ENCODE measurements at places on chromosomes 4 and X.

DNA sequence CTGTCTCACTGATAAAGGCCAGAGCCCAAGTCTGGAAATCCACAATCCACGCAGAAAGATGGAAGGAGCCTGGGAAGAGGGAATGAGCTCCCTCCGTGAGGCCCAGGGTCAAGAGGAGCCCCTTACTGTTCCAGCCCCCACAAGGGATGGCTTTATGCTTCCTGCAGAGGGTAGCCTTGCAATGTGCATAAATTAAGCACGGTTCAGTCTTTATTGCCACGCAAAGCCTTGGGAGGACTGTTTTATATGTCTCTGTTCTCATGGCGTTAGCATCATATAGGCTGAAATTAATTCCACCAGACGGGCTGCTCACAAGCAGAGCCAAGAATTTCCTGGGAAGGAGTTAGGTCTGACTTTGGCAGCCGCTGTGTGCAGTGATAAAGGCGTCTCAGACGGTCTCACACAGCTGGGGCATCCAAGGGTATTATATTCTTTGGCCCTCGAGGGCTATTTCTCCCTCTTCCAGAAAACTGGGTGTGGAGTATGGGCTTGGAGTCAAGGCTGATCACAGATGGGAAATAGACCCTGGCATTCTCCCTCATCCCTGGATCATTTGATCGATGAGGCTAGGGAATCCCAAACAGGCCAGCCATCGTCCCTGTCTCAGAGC, 38.5 kb downstream of the CYTL1 start:
- DNase-seq: no peak
- no peak overlapping the region for H3K27ac ChIP-seq
- H3K4me1 ChIP-seq: no peaks in the 10 kb centered on the region
- H3K4me3 ChIP-seq: no peak overlapping the region
- no peaks in the 10 kb centered on the region for H3K27me3 ChIP-seq

- no peak overlapping the region for H3K4me3 ChIP-seq
- DNase-seq: peak; percentile 38
- H3K27ac ChIP-seq: peak overlapping the region; percentile 32
- H3K4me1 ChIP-seq: peaks cover 24% of the 10 kb centered on the region
- H3K36me3 ChIP-seq: no peaks in the 10 kb centered on the region
Measured at GRCh38 chr4:7892212-7893019, 47.2 kb downstream of the AFAP1 start.

GRCh38 chr4:144374065-144374464, 233.5 kb upstream of the GYPA start:
- H3K27me3 ChIP-seq: no peaks in the 10 kb centered on the region
- no peaks in the 10 kb centered on the region for H3K36me3 ChIP-seq
- no peaks in the 10 kb centered on the region for H3K4me1 ChIP-seq
- DNase-seq: no peak
- no peak overlapping the region for H3K4me3 ChIP-seq
- H3K27ac ChIP-seq: no peak overlapping the region

- H3K27ac ChIP-seq: no peak overlapping the region
- H3K4me3 ChIP-seq: no peak overlapping the region
- no peak for DNase-seq
- no peaks in the 10 kb centered on the region for H3K36me3 ChIP-seq
- H3K4me1 ChIP-seq: no peaks in the 10 kb centered on the region
Measured at GRCh38 chrX:107632346-107632745, 4.0 kb downstream of the PRPS1 start.

GRCh38 chr4:61173799-61174198, 26.3 kb upstream of the ADGRL3 start:
- H3K36me3 ChIP-seq: no peaks in the 10 kb centered on the region
- no peak overlapping the region for H3K27ac ChIP-seq
- H3K4me3 ChIP-seq: no peak overlapping the region
- H3K4me1 ChIP-seq: no peaks in the 10 kb centered on the region
- no peak for DNase-seq

DNA sequence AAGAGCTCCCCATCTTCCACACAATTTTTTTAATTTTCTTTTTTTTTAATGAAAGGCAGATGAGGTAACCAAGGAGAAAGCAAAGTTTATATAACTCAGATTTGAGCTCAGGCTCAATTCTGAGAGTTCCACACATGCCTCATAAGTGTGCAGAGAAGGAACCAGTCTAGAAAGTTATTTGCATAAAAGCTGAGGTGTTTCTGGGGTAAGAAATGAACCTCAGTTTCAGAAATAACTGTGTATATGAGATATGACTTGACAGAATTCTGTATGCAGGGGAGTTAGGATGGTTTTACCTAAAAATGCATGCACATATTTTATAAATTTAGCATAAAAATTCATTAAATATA, 51.3 kb downstream of the DTHD1 start:
- H3K4me3 ChIP-seq: no peak overlapping the region
- no peak overlapping the region for H3K27ac ChIP-seq
- no peaks in the 10 kb centered on the region for H3K36me3 ChIP-seq
- H3K4me1 ChIP-seq: no peaks in the 10 kb centered on the region
- DNase-seq: no peak

DNA sequence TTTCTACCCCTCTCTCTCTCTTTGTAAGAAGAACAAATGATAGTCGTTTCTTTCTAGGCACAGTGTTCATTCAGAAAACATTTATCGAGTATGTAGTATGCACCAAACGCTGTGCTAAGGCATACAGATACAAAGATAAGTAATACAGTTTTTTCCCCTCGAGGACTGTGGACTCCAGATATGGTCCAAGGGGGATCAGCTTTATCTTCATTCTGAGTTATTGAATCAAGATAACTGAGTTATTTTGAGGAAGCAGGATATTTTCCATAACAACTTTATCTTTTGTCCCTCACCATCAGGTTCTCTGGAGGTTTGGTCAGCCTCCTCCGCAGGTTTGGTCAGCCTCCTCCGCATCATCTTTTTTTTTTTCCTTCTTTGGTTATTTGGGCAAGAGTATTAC, 15.0 kb downstream of the EREG start:
- no peak overlapping the region for H3K27ac ChIP-seq
- no peaks in the 10 kb centered on the region for H3K27me3 ChIP-seq
- H3K4me3 ChIP-seq: no peak overlapping the region
- H3K4me1 ChIP-seq: no peaks in the 10 kb centered on the region
- H3K36me3 ChIP-seq: no peaks in the 10 kb centered on the region

- no peaks in the 10 kb centered on the region for H3K4me1 ChIP-seq
- peak overlapping the region; percentile 83 for H3K4me3 ChIP-seq
- no peak for DNase-seq
- H3K36me3 ChIP-seq: no peaks in the 10 kb centered on the region
Measured at GRCh38 chrX:68498044-68498507, 775 bp upstream of the YIPF6 start.

GRCh38 chrX:25130619-25131018, 114.9 kb upstream of the ARX start:
- no peak overlapping the region for H3K27ac ChIP-seq
- no peaks in the 10 kb centered on the region for H3K4me1 ChIP-seq
- no peak for DNase-seq
- peaks cover 9% of the 10 kb centered on the region for H3K27me3 ChIP-seq
- no peak overlapping the region for H3K4me3 ChIP-seq
- no peaks in the 10 kb centered on the region for H3K36me3 ChIP-seq

- no peaks in the 10 kb centered on the region for H3K4me1 ChIP-seq
- H3K27me3 ChIP-seq: no peaks in the 10 kb centered on the region
- no peak overlapping the region for H3K4me3 ChIP-seq
- no peak overlapping the region for H3K27ac ChIP-seq
- no peaks in the 10 kb centered on the region for H3K36me3 ChIP-seq
Measured at GRCh38 chr4:132614682-132615081, 534.4 kb upstream of the PCDH10 start.

GRCh38 chrX:69150281-69150960, 14.8 kb downstream of the PJA1 start:
- H3K4me1 ChIP-seq: no peaks in the 10 kb centered on the region
- no peaks in the 10 kb centered on the region for H3K36me3 ChIP-seq
- H3K27ac ChIP-seq: no peak overlapping the region
- H3K27me3 ChIP-seq: peaks cover 19% of the 10 kb centered on the region

- no peak overlapping the region for H3K27ac ChIP-seq
- H3K4me3 ChIP-seq: no peak overlapping the region
- no peaks in the 10 kb centered on the region for H3K4me1 ChIP-seq
- DNase-seq: no peak
Measured at GRCh38 chrX:123087326-123087725, 96.8 kb upstream of the GRIA3 start.

DNA sequence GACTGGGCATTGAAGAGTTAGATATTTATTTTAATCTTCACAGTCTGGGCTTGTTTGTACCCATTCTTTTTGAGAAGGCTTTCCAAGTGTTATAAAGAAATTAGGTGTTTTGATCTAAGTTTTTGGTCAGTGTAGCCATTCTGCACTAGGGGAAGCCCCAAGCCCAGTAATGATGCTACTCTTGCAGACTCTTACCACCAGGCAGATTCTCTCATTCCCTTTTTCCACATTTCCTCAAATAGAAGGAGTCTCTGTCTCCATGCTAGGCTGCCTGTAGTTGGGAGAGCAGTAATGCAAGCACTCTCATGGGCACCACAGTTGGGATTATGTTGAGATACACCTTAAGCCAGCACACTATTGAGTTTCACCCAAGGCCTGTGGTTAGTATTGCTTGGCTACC, 21.5 kb downstream of the CDX4 start:
- H3K4me3 ChIP-seq: no peak overlapping the region
- no peaks in the 10 kb centered on the region for H3K4me1 ChIP-seq
- H3K27me3 ChIP-seq: no peaks in the 10 kb centered on the region
- no peak overlapping the region for H3K27ac ChIP-seq

DNA sequence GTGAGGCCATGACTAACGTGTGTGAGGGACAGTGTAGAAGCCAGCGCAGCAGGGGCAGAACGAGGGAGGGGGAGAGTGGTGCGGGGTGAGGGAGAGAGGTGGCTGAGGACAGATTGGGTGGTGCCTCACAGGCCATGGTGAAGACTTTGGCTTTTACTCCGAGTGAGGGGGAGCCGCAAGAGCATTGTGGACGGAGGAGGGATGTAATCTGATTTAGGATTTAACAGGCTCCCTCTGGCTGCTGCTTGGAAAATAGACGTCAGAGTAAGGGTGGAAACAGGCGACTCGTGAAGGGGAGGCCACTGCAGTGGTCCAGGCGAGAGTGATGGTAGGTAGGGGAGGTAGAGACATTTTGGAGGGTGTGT, 13.0 kb downstream of the PPP1R3F start:
- H3K4me3 ChIP-seq: no peak overlapping the region
- H3K27me3 ChIP-seq: no peaks in the 10 kb centered on the region
- H3K36me3 ChIP-seq: no peaks in the 10 kb centered on the region
- no peak for DNase-seq

DNA sequence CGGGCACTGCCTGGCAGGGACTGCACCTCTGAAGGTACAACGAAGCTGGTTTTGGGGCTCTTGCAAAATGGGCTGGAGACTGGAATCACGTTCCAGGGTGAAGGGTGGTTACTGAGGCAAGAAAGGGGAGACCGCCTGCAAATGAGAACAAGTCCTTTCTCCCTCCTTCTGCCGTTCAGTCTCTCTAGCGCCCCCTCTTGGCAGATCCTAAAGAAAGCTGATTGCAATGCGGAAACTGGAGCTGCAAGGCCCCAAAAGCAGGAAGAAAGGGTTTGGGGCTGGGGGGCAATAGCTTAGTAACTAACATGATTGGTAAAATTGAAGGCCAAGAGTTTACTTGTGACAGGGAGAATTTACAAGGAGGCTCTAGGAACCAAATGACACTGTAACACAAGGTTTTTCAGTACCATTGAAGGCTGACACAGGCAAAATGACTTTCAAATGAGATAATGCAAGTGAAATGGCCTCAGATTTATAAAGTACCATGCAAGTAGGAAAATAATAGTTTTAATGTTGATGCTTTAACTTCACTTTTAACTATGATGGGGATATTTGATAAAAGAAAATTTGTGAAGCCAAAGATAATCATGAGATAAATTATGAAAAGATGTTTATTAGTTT, 222.7 kb upstream of the HAND2 start:
- H3K4me1 ChIP-seq: no peaks in the 10 kb centered on the region
- DNase-seq: no peak
- no peaks in the 10 kb centered on the region for H3K36me3 ChIP-seq
- H3K27ac ChIP-seq: no peak overlapping the region
- no peaks in the 10 kb centered on the region for H3K27me3 ChIP-seq

DNA sequence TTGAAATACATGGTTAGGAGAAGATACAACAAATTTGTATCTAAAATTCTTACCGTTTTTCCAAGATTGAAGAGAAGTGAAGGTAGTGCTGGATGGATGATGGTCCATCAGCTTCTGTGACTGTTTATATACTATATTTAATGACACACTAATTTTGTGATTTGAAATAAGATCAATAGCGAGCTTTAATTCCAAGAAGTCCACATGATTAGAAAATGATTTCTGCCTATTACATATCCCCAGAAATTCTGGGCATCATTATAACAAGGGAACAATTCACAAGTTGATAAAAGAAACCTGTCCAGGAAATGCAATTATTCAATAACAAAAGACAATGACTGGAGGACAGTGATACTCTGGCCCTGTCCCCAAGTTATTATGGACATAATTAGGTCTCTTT, at the start of gene CSN2:
Gene CSN2 (minus strand): TSS at position 101 of the 400 bp plus-strand sequence. CDS start 4,733 bp downstream, outside the sequence.
- H3K4me1 ChIP-seq: no peaks in the 10 kb centered on the region
- no peak within 1 kb of the TSS for H3K27ac ChIP-seq
- H3K4me3 ChIP-seq: no peak within 1 kb of the TSS
- H3K36me3 ChIP-seq: no peaks in the 10 kb centered on the region
- H3K27me3 ChIP-seq: no peaks in the 10 kb centered on the region

DNA sequence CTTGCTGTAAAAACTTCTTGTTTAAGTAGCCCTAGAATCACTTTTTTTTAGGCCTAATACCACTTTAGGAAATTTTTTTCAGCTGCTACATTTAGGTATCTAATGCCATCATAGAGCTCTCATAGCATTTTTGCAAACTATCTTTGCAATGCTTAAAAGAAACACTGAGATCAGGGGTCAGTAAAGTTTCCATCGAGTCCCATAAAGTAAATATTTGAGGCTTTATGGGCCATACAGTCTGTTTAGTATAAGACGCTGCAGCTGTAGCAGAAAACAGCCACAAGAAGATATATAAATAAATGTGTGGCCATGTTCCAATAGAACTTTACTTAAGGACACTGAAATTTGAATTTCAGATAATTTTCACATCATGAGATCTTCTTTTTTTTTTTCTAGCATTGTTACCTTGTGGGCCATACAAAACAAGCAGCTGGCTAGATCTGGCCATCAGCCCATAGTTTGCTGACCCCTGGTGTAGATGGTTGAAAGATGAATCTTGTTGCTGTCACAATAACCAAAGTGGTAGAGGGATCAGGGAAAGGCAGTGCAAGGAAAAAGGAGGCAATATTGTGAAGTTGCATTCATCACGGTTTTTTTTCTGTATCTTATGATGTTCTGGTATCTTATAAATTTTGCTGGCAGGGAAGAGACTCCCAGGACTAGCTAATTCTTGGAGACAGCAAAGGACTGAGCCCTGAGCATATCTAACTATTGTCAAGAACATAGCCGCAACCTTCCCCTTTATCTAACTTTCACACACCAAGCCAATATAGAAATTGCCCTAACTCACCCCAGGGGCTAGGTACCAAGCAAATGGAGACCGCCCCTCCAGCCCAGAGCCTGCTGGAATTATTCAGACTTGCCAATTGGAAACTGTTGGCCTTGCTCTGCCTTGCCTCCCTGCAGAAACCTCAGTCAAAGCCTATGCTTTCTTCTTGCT, 46.6 kb downstream of the RASGEF1B start:
- DNase-seq: no peak
- no peak overlapping the region for H3K27ac ChIP-seq
- H3K27me3 ChIP-seq: no peaks in the 10 kb centered on the region
- no peaks in the 10 kb centered on the region for H3K4me1 ChIP-seq
- H3K4me3 ChIP-seq: no peak overlapping the region

- no peaks in the 10 kb centered on the region for H3K27me3 ChIP-seq
- H3K4me3 ChIP-seq: no peak overlapping the region
- H3K27ac ChIP-seq: no peak overlapping the region
- H3K4me1 ChIP-seq: no peaks in the 10 kb centered on the region
- H3K36me3 ChIP-seq: no peaks in the 10 kb centered on the region
- DNase-seq: no peak
Measured at GRCh38 chr4:13159041-13159620, 325.0 kb downstream of the RAB28 start.

All from adrenal gland (tissue), 19 donors.